NCI-H1930 (cell line): ENCODE measurements at places on chromosomes 11 and 22.
A peak's percentile ranks its signal among the peaks of the same experiment; 100 is the strongest.

- DNase-seq = no peak
These were observed 1398.1 kb downstream of the BRD1 start for GRCh38 chr22:48429446-48430020.

DNA sequence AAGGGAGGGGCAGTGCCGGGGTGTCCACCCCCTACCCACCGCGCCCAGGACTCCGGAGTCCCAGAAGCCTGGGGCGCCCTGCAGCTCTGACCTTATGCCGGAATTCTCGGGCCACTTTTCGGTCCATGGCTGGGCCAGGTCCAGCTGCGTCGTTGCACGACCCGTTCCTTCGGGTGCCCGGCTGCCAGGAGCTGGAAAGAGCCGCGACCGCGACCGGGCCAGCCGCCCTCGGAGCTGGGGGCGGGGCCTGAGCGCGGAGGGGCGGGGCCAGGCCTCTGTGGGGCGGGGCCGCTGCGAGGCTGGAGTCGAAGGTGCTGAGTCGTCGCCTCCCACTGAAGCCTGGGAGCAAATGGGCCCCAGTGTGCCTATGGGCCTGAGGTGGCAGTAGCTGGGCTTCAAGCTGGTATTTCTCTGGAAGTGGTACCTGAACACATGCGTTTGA lies at the start of gene USH1C:
TSS of gene USH1C (minus strand) at position 236 of the 442 bp plus-strand sequence. CDS start at position 127, 109 bp downstream.
- DNase-seq = no peak

DNA sequence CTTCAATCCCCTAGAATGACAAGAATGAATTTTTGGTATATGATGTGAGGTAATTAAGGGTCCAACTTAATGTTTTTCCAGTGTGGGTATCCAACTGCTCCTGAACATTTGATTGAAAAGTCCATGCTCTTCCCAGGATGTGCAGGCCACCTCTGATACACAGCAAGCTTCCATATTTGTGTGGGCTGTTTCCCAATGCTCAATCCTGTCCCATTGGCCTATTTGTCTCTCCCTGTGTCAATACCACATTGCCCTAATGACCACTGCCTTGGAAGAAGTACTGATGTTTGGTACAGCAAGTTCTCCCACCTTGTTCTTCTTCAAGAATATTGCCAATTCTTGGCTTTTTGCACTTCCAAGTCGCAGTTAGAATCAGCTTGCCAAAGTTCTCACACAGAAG lies 42.9 kb downstream of the KCNQ1OT1 start:
- no peak for DNase-seq

GRCh38 chr22:39253435-39254070 lies 8.8 kb upstream of the PDGFB start:
- DNase-seq = no peak

GRCh38 chr22:33684087-33684486 lies 236.2 kb downstream of the LARGE1 start:
- DNase-seq = no peak

GRCh38 chr11:1049431-1049891 lies 12.9 kb upstream of the MUC6 start:
- DNase-seq = no peak

GRCh38 chr22:32222991-32223390 lies 18.1 kb upstream of the RFPL2 start:
- DNase-seq = no peak

DNA sequence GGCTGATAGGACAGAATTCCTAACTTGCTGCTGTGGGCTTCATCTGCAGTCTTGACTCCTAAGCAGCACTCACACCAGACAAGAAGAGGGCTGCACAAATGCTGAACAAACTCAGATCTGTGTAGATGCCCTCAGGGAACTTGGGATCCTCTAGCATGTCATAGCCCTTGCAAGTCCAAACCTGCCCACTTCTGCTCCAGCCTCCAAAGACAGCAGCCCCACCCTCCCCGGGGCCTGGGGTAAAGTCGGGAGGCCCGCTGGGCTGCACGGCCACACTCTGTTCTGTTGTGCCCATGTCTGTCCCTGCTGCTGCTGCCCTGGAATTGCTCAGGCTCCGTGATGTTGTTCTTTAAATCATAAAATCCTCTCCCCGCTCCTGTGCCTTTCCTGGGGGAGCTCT lies 28.3 kb downstream of the DRD2 start:
- no peak for DNase-seq

- no peak for DNase-seq
These were observed 5.1 kb upstream of the SYCE3 start for GRCh38 chr22:50567721-50568252.

GRCh38 chr22:23803001-23803819 lies 16.4 kb downstream of the SMARCB1 start:
- no peak for DNase-seq

DNA sequence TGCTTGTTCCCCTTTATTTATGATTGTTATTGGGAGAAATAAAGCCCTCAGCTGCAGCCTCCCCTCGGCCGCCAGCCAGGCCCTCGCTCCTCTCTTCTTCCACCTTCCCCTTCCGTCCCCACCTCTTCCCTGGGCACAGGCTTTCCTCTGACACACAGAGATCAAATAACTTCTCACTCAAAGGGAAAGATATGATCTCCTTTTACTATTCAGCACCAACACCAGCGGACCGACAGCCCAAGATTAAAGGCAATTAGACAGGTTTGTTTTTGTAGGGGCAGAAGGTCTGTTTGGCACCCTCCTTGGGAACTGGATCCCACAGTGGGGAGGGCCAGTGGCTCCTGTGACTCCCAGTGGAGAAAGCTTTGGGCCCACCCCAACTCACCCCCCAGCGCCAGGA lies 23.0 kb downstream of the NECTIN1 start:
- no peak for DNase-seq

GRCh38 chr11:122234257-122234656 lies 118.2 kb upstream of the BLID start:
- DNase-seq = no peak

DNA sequence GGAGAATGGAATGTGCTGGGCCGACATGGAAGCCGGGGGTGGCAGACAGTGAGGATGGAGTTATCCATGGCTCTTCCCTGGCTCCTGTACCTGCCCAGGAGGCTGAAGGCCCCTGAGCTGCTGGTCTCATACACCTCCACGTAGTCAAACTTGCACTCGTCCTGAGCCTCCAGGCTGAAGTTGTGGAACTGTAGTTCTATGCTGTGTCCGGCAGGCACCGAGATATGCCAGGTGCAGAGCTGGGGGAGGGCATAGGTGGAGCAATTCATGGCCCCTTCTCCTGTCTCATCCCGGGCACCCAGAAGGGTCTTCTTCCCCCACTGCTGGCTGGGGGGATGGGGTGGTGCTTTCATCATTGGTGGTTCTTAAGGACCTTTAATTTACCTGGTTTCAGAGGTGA lies 2.8 kb downstream of the MFRP start:
- no peak for DNase-seq

DNA sequence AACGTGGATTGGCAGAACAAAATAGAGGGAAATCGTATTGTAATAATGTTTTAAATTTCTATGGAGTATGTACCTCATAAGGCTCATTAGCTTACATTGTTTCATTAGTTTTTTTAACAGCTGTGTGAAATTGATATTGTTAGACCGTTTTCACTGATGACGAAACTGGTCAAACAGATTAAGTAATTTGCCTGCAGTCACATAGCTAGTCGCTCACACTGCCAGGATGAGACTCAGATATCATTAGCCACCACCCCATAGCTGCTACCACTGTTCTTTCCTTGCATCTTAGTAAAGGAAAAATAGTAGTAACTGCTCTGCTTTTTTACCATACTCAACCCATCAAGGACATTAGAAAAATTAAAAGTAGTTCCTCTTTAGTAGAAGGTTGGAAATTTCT lies 64.0 kb downstream of the DKK3 start:
- DNase-seq = no peak

GRCh38 chr22:20738394-20739089 lies 35.4 kb upstream of the SERPIND1 start:
- DNase-seq = no peak

GRCh38 chr22:41501209-41501608 lies 32.3 kb downstream of the ACO2 start:
- DNase-seq = no peak

- no peak for DNase-seq
These were observed 848 bp downstream of the HEPN1 start for GRCh38 chr11:124919898-124920297.

- no peak for DNase-seq
These were observed 22.3 kb downstream of the APOL5 start for GRCh38 chr22:35739931-35740380.

GRCh38 chr11:45250035-45250718 lies 36.0 kb downstream of the SYT13 start:
- DNase-seq = no peak

DNA sequence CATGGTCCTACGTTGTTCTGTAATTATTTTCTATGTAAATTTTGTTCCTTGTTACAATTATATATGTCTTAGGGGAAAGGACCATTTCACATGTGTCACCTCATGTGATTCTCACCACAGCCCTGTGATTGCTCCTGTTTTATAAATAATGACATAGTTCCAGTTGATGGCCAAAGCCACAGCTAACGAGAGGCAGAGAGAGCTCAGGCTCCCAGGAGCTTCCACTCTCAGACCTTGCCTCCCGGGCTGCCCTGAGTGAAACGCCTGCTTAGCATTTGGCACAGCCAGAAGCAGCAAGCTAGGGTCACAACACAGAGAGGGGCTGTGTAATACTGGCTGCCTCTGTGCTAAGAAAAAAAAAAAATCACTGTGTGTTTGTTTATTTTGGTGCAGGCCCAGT lies 5.9 kb downstream of the TMEM121B start:
- no peak for DNase-seq

GRCh38 chr11:94762208-94762607 lies 5.9 kb upstream of the AMOTL1 start:
- DNase-seq = no peak

- no peak for DNase-seq
These were observed 85.3 kb upstream of the OR9Q1 start for GRCh38 chr11:57938351-57938750.

- no peak for DNase-seq
These were observed 2.1 kb downstream of the HBB start for GRCh38 chr11:5224538-5225479.

- DNase-seq = no peak
These were observed 56.7 kb downstream of the CABIN1 start for GRCh38 chr22:24067587-24068376.

- no peak for DNase-seq
These were observed 7.8 kb upstream of the CELSR1 start for GRCh38 chr22:46545086-46545792.

DNA sequence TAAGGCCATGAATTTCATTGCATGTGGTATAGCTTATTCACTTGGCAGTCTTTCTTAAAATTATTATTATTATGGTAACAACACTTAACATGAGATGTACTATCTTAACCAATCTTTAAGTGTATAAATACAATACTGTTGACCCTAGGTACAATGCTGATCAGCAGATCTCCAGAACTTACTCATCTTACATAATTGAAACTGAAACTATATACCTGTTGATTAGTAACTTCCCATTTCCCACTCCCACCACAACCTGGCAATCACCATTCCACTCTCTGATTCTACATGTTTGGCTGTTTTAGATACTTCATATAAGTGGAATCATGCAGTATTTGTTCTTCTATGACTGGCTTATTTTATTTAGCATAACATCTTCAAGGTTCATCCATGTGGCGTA lies 150.2 kb upstream of the POU2AF2 start:
- no peak for DNase-seq

DNA sequence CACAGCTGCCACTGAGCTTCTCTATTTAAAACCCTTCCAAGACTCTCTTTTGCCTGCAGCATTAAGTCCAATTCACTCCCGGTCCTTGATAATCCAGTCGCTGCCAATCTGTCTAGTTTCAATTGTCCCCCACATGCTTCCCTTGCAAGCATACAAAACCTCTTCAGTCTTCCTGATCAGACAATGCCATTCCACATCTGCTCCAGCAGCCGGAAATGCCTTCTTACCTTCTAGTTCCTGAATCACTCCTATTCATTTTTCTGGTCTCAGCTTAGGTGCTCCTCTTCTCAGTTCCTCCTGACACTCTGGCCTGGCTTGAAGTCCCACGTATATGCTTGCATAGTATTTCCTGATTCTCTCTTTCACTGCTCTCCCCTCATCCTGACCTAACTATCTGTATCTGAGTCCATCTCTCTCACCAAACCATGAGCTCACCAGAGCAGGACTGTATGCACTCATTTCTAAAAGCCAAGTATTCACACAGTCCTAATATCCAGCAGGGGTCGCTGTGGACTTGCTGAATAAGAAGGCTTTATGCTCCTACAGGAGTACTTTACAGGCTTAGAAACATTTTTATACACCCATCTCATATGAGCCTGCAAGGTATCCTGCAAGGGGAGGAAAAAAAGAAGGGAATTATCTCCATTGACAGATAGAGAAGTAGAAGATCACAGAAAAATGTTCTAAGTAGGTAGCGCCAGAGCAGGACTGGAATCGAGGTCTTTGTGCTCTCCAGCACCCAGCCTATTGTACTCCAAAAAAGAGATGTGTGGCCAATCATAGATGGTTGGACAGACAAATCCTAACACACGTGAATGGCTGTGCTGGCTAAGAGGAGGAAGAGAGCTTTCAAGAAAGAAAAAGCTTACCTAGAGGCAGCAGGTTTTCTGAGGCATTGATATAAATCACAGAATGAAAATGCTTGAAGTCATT lies 19.2 kb downstream of the XRRA1 start:
- DNase-seq = peak; percentile 65
